ENCODE measurements at places on chromosomes 3 and 15.

GRCh38 chr3:74288761-74289160 lies 325.7 kb downstream of the CNTN3 start:
- DNase-seq = no peak

DNA sequence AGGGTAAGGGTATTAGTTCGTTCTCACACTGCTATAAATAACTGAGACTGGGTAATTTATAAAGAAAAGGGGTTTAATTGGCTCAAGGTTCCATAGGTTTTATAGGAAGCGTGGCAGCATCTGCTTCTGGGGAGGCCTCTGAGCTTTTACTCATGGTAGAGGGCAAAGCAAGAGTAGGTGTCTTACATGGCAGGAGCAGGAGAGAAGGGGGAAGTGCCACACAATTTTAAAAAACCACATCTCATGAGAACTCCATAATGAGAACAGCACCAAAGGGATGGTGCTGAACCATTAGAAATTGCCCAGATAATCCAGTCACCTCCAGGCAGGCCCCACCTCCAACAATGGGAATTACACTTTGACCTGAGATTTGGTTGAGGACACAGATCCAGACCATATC lies 12.2 kb downstream of the RNF111 start:
- DNase-seq = no peak

- no peak for DNase-seq
Observed at GRCh38 chr15:95174301-95175259, 943.2 kb downstream of the MCTP2 start.

GRCh38 chr15:39743611-39744010 lies 39.0 kb downstream of the FSIP1 start:
- no peak for DNase-seq

DNA sequence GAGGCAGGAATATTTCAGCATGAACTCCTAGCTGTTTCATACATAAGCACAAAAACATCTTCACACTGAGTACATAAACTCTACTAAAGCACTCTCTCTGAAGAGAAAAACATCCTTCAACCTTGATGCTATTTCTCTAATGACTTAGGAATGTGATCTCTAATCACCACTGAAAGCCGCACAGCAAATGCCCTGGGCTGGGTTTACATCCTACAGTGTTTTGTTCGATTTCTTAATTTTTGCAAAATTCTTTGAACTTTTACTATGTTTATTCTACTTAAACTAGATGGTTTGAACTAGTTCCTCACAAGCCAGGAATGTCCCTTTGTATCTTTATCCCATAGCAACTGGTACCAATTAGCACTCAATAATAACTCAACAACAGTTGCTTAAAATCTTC lies 130.9 kb upstream of the ABI3BP start:
- DNase-seq = no peak
